NCI-H1436 (cell line): ENCODE measurements at places on chromosomes 1 and 21.

- DNase-seq, result no peak
These were observed 115.4 kb downstream of the SMYD2 start for GRCh38 chr1:214396330-214396729.

DNA sequence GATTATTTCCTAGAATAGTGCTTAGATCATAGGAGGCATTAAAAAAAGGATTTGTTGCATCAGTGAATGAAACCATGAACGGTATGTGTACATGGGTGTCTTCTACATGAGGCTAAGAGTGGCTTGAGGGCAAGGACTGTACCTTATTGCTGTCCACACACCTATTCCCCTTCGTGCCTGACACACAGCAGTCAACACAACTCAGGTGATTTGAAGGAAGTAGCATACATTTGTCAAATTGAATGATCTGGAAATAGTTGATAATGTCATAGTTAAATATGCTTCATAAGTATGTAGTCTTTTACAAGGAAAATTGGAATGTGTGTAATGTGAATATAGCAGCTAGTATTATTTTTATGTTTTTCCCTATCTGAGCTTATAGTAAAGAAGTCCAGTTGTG is 189.0 kb upstream of the DAB1 start:
- DNase-seq, result no peak

GRCh38 chr1:231774719-231775335 is 148.2 kb downstream of the DISC1 start:
- DNase-seq, result no peak

DNA sequence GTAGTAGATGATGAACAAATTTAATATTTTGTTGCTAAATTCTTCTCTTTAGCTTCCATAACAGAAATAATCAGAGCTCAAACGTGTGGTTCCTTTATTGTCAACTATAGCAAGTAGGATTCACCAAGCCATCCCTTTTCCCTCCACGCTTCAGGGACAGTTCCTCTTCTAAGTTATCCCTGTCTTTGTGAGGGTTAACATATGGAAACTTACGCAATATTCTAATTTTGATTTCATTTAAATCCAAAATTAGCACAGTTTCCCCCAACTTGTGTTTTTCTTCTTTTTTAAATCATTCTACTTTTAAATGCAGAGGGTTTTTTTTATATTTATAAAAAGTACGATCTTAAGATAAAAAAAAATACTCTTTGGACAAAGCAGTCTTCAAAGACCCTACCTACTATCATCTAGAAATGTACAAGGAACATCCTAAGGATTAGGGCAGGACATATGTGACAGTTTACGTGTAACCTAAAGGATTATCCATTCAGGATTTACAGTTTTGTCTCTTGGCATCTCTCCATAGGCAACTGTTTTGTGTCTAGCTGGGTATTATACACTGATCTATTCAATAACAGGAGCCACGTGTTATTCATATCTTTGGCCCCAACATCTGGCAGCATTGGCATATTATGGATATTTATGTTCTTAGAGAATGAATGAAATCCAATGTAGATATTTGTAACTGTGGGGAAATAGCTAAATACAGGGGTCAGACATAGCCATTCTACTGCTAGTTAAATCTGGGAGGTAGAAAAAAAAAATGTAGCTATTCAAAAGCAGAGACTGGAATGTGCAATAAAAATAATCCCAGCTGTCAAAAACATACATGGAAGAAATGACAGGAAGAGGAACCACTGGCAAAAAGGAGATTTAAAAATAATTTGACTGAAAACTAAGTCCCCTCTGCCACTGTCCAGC is 272.9 kb downstream of the NEGR1 start:
- no peak for DNase-seq

- no peak for DNase-seq
These were observed 30.3 kb downstream of the CD48 start for GRCh38 chr1:160681066-160681890.

DNA sequence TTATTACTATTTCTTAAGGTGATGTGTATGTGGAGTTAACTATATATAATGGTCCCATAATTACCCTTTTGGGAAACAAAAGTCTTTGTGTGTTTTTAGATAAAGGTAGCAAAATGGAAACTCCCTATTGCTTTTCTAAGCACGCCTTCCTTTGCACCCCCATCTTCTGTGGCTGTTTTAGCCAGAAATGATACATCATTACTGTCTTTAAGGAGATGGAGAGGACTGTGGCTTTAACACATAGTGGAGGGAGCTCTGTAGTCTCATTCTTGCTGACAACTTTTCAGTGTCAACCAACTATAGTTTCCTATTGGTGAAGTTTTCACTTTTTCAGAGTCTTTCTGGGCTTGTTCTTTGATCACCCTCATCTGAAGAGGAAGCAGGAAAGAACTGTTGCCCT is 1.0 kb downstream of the APOBEC4 start:
- no peak for DNase-seq
